ENCODE measurements at places on chromosomes 5 and 9.

GRCh38 chr9:126328407-126328806 lies 1.8 kb downstream of the MVB12B start:
- no peak for DNase-seq

DNA sequence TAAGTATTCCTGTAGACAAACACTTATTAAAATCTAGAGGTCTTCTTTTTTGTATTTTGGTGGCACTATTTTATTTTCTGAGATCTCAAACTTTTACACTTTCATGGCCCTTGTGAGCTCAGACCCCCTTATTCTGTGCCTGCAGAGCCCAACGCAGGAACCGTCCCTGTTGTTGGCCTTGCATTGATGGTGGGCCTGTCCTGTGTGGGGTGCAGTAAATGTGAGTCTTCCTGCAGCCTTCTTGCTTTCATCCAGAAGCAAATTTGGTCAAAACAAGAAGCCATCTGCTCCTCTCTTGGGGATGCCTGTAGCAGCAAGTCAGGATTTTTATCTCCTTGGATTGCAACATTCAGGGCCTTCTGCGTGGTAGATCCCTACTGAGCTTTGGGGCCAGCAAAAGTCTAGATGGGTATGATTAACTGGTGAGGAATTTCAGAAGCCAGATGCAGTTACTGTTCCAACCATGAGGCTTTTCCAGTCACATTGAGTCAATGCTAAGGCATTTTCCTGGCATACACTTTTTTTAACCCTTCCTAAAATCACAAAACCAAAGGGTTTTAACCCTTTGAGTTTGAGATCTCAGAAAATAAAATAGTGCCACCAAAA lies 31.7 kb downstream of the BASP1 start:
- no peak for DNase-seq

DNA sequence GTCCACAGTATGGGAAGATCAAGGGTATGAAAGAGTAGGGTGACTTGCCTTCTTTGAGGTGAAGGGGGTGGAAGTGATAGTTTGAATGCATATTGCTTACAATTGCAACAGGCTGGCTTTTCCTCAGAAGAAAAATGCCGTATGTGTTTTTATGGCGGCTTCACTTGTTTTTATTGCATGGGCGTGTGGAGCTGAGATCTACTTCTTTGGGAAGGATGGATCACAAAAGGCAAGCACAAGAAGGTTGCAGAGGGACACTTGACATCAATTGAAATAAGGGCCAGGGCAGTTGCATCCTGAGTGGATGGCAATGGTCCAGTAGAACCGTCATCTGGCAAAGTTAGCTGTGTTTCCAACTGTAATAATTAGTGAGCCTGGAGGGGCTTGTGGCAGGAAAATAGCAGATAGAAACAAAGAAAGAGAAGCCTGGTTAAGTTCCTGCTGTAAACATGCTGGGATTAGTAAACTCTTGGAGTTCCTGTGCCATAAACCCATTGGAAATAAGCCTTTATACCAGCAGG lies 138.4 kb downstream of the NTRK2 start:
- DNase-seq, result no peak

GRCh38 chr5:141849415-141850243 lies 28.6 kb downstream of the PCDH1 start:
- DNase-seq, result peak; percentile 62

DNA sequence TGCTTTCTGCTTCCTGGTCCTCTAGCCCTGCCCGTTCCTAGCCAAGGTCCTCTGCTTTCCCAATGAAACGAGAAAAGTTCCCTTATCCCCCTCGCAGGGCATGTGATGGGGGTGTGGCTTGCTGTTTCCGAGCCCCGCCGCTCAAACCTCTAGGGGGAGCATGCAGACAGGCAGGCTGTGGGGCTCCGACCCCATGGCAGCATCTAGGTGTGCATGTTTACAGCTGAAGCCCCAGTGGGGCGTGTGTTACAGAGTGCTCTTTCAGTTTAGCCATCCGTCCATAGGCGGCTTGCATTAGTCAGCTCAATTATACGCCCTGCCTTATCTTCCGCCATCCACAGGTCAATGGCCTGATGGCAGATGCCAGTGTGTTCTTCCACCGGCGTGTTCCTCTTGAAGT lies 48.3 kb upstream of the SPATA31E1 start:
- no peak for DNase-seq

DNA sequence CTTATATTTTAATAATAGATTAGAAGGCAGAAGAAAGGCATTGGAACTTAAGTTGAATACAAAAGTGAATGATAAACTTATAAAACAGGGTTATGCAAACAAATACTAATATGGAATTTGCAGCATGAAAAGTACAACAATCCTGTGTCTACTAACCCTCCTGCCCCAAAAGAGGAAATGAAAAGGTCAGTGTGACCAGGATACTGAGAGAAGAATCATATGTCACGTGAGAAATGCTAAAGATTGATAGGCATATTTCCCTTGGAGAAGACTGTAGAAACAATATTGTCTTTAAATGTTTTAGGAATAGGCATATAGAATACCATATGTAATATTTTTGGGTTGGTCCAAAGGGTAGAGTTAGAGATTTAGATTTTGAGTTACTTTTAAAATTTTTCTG lies 3.8 kb downstream of the WDR36 start:
- DNase-seq, result no peak

GRCh38 chr9:123365881-123366528 lies 10.0 kb downstream of the CRB2 start:
- DNase-seq, result no peak

DNA sequence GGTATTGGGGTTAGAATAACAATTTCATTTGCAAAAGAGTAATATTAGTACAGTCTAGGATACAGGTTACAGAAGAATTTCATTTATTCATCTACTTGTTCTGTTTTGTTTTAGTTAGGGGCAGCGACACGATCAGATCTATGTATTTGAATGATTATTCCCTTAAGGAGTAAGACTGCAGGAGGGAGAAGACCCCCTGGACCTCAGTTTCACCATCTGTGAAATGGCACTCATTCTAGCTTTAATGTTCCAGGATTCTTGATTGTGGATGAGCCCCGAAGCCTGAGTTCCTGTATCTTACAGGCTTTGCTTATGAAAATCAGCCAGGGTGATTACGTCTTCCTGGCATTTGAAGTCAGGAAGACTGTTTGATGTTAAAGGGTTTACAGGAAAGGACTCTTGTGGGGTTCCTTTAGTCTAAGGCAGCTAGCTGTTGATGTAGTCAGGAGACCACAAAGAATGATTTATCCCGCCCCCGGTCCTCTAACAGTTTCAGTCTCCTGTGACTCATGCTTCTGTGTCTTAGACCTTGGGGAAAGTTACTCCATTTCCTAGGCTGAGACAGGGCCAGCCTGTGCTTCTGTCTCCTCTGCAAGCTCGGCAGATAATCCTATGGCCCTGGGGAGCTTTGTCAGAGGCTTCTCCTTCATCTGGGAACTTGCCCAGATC lies 11.5 kb downstream of the SMIM3 start:
- DNase-seq, result peak; percentile 31

DNA sequence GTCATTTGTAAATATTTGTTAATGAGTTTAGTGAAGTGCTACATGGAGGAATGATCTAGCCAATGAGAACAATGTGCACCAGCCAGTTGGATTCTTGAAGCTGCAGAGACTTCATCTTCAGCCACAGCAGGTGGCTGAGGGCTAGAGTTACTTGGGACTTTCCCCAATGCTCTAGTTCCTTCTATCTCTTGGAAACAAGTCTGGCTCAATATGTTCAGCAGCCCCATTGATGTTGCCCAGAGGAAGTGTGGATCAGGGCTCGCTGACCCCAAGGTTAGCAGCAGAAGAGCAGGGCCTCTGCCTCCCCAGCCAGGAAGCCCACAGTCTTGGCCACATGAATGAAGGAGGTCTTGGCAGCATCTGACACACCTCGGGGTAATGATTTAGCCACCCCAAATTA lies 117.5 kb downstream of the SLC1A3 start:
- no peak for DNase-seq

DNA sequence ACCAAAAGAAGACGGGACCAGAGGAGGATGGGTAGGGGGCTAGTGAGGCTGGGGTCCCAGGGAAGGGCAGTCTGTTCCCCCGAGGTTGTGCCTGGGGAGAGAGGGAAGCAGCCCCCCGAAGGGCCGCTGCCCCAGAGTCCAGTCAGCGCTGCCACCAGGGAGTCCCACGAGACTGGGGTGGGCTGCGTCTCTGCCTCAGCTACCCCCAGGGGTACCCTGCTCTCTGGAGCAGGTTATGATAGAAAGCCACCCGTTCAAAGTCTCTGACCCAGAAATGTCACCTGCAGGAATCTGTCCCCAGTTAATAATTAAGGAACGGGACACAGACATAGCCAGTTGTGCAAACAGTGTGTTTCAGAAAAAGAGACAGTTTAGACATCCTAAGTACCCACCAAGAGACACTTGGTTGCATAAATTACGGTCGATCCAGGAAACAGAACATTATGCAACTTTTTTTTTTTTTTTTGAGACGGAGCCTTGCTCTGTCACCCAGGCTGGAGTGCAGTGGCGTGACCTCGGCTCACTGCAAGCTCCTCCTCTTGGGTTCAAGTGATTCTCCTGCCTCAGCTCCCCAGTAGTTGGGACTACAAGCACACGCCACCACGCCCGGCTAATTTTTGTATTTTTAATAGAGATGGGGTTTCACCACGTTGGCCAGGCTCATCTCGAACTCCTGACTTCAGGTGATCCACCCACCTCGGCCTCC lies 10.7 kb upstream of the AGPAT2 start:
- DNase-seq, result no peak

DNA sequence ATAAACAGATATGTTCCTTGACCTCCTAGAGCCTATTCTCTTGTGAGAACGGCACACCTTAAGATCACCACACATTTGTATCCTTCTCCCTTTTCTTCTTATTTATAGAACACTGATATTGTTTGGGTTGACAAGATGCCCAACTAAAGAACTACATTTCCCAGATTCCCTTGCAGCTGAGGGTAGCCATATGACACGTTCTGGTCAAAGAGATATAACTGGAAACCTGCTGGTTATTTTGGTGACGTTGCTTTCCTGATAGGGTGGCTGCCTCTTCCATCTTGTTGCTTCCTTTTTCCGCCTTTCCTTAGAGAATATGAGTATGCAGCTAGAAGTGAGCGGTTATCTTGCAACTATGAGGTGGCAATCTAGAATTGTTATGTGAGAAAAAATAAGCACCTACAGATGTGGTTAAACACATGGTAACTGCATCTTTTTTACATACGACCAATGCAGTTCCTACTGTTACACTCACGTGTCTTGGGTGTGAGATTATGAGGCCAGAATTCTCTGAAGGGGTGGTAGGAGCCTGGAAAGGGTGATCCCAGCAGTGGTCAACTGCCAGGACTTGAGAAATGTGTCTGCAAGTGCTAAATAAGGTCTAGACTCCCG lies 72.9 kb downstream of the SEC61B start:
- DNase-seq, result no peak

DNA sequence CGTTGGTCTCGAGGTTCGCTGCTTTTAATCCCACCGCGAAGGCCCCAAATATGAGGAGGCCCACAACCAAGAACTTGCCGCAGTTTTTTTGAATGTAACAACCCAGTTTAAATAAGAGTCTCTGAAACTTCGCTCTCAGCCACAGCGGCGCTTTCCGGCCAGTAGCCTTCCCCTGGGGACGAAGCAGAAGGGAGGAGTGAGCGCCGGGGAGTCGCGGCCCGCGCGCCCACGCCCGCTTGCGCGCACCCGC lies 10.4 kb downstream of the PTCH1 start:
- DNase-seq, result no peak

DNA sequence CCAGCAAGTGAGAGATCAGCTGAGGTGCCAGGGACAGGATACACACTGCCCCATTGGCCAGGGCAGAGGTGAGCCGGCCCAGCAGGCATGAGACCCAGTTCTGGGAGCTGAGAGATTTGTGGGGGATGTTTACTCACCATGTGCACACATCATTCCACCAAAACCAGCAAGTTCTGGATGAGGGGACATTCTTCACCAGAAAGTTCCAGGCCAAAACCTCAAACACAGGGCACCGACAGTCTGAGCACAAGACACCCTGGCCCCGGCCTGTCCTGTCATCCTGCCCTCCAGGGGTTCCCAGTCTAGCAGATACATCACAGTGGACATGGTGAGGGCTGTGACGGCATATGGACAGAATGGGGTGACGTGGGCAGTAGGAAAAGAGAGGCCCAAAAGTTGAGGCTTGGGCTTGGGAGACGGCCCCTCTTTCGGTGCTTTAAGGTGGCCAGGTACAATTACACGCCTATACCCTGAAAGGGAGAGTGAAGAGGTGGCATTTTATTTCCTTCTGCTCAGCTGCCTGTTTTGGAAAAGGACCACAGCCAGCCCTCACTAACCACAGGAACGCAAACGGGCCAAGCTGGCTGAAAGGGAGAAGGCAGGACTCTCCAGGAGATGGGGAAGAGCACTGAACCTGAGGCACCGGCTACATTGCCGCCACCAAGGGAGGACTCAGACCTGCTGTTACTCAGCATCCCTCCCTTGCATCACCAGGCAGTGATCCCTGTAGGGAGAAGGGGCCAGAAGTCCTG lies 64.0 kb downstream of the SHB start:
- no peak for DNase-seq

- DNase-seq, result peak; percentile 27
Observed at GRCh38 chr5:136037001-136037705, 8.4 kb downstream of the TGFBI start.

DNA sequence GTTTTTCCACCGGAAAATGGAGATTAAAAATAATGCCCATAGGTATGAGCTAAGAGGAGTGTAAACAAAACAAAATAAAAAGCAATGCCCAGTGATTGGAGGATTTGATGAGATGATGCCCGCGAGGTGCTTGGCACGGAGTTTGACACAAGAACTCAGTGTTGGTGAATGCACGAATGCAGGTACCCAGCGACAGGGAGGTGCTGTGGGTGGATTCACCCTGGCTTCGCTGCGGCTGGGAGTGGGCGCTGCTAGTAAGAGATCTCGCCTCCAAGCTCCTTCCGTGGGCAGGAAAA lies 526 bp upstream of the STXBP1 start:
- no peak for DNase-seq

- DNase-seq, result no peak
Observed at GRCh38 chr5:77218263-77218662, 7.8 kb downstream of the PDE8B start.

DNA sequence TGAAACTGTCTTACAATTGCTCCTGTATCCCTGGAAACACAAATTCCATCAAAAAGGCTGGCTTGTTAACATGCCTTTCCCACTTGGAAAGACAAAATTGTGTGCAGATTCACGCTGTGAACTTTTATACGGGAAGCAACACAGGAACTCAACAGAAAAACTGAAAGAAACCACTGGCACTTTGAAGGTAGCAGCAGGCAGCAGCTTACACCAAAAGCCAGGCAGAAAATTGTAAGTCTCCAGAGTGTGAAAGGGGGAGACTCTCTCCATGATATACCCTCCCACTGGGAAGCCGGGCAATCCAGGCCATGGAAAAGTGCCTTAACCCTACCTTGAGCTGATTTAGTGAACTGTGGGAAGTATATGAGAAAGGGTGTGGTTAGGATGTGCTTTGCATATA lies 943.7 kb downstream of the CDH18 start:
- DNase-seq, result no peak
